Progenitor cell of endocrine pancreas (in vitro differentiated cells): ENCODE measurements at places on chromosomes 3 and 15.

GRCh38 chr3:57298041-57298440, 5.6 kb upstream of the ASB14 start:
- no peaks in the 10 kb centered on the region for H3K4me1 ChIP-seq
- H3K4me3 ChIP-seq, result no peak overlapping the region
- H3K36me3 ChIP-seq, result no peaks in the 10 kb centered on the region
- no peak for DNase-seq
- H3K27ac ChIP-seq, result no peak overlapping the region
- peaks cover 7% of the 10 kb centered on the region for H3K27me3 ChIP-seq

DNA sequence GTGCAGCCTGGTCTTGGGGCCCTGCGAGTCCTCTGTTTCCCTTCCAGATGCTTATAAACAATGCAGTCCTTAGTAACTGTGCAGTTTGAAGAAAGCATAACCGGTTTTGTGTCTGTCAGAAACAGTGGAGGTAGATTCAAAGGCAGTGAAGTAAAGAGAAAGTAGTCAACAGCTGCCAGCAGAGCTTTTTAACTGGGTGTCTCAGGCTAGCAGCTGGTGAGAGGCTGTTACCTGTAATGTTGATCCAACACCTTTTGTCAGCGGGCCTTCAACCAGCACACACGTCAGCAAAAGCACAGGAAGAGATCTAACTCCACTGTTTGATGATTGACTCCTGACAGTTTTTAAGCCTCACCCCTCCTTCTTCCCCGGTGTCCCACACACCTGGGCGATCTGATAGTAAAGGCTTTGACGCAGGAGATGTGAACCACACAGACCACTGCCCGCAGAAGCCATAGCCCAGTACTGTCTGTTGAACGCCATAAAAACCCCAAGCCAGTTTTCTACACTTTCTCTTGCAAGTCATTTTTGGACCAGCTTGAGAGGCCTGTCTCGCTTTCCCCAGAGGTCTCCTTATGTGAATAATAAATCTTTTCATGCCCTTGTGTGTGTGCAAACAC, 178.0 kb downstream of the FMN1 start:
- no peaks in the 10 kb centered on the region for H3K4me1 ChIP-seq
- no peak overlapping the region for H3K27ac ChIP-seq
- no peaks in the 10 kb centered on the region for H3K27me3 ChIP-seq

- H3K36me3 ChIP-seq, result no peaks in the 10 kb centered on the region
- DNase-seq, result no peak
- no peaks in the 10 kb centered on the region for H3K27me3 ChIP-seq
- no peak overlapping the region for H3K4me3 ChIP-seq
- no peak overlapping the region for H3K27ac ChIP-seq
Observed at GRCh38 chr3:121405631-121406030, 140.2 kb downstream of the POLQ start.

- H3K27ac ChIP-seq, result peak overlapping the region; percentile 35
- no peaks in the 10 kb centered on the region for H3K27me3 ChIP-seq
- DNase-seq, result no peak
- peaks cover 4% of the 10 kb centered on the region for H3K36me3 ChIP-seq
Observed at GRCh38 chr3:18080198-18080689, 337.8 kb upstream of the TBC1D5 start.

DNA sequence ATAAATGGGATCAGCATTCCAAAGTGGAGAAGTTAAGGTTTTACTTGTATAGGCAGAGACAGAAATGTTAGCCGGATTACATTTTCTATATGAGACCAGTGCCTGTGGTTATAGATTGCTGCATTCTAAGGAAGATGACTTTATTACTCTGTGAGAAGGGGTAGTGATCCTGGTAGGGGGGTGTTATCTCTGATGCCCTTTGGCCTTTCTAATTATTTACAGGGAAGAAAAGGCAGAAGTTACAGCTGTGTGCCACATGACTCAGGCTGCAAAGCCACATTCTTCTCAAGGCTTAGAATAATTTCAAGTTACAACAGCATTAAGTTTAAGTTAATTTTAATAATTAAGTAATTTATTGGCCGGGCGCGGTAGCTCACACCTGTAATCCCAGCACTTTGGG, 2.2 kb upstream of the TMC3 start:
- no peak for DNase-seq
- H3K36me3 ChIP-seq, result no peaks in the 10 kb centered on the region
- H3K4me3 ChIP-seq, result no peak overlapping the region
- no peaks in the 10 kb centered on the region for H3K27me3 ChIP-seq

- no peak overlapping the region for H3K4me3 ChIP-seq
- no peaks in the 10 kb centered on the region for H3K36me3 ChIP-seq
- H3K27me3 ChIP-seq, result no peaks in the 10 kb centered on the region
- H3K4me1 ChIP-seq, result peaks cover 7% of the 10 kb centered on the region
- DNase-seq, result no peak
Observed at GRCh38 chr3:188353426-188353825, 199.5 kb downstream of the LPP start.

- H3K27ac ChIP-seq, result no peak overlapping the region
- H3K4me1 ChIP-seq, result no peaks in the 10 kb centered on the region
- no peak for DNase-seq
- H3K4me3 ChIP-seq, result no peak overlapping the region
Observed at GRCh38 chr3:111269777-111270176, 198.2 kb downstream of the NECTIN3 start.

DNA sequence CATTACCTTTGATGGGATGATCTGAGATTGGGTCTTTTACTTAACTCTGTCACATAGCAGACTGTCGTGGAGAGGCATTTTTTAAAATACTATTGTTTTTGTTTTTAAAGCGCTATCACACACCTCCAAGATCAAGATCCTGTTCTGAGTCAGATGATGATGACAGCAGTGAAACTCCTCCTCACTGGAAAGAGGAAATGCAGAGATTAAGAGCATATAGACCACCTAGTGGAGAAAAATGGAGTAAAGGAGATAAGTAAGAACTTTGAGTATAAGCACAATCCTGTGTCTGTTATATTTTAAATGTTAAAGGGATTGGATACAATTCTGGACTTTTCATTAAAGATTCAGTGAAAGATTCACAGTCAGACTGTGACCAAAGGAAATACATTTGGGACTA, 18.4 kb upstream of the ZBTB47 start:
- no peak overlapping the region for H3K4me3 ChIP-seq
- no peaks in the 10 kb centered on the region for H3K4me1 ChIP-seq
- no peak overlapping the region for H3K27ac ChIP-seq
- DNase-seq, result no peak
- peaks cover 21% of the 10 kb centered on the region for H3K36me3 ChIP-seq

DNA sequence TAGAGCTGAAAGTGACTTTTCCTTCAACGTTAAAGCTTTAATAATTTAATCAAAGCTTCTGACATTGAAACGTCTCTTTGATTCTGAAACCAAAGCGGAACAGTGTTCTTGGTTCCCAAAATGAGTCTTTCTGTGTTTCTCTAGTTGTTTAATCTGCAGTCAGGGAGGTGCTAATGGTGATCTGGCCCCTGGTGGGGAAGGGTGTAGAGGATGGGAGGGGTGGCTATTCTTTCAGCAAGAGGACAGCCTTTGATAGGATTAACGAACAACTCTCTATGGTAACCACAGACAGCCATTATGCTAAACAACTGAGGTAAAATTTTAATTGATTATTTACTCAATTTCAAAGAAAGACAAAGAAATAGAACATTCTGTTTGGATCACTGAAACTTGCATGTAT, 79.9 kb upstream of the CADPS start:
- H3K36me3 ChIP-seq, result no peaks in the 10 kb centered on the region
- no peaks in the 10 kb centered on the region for H3K27me3 ChIP-seq
- H3K4me1 ChIP-seq, result peaks cover 7% of the 10 kb centered on the region
- no peak overlapping the region for H3K27ac ChIP-seq
- DNase-seq, result no peak
- H3K4me3 ChIP-seq, result no peak overlapping the region

GRCh38 chr3:49278548-49278947, 1.5 kb upstream of the C3orf62 start:
- H3K27me3 ChIP-seq, result no peaks in the 10 kb centered on the region
- no peak overlapping the region for H3K27ac ChIP-seq
- no peak for DNase-seq
- H3K4me3 ChIP-seq, result no peak overlapping the region

DNA sequence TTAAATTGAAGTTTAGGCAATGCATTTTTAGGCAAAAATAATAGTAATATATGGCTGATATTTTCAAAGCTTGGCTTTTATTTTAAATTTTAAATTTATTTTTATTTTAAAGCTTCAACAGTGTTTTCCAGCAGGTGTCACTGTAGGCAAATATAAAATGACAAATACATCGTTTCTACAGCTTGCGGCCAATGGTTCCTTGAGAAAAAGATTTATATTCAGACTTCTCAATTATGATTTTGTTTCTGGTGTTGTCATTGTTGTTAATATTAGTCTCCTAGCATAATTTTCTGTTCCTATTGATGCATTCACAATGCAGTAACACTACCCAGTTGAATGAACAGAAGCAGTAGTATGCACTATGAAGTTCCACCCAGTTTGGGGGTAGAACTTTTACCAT, 220.7 kb upstream of the DNAJC19 start:
- H3K4me1 ChIP-seq, result no peaks in the 10 kb centered on the region
- no peak overlapping the region for H3K27ac ChIP-seq
- H3K4me3 ChIP-seq, result no peak overlapping the region
- no peaks in the 10 kb centered on the region for H3K36me3 ChIP-seq

DNA sequence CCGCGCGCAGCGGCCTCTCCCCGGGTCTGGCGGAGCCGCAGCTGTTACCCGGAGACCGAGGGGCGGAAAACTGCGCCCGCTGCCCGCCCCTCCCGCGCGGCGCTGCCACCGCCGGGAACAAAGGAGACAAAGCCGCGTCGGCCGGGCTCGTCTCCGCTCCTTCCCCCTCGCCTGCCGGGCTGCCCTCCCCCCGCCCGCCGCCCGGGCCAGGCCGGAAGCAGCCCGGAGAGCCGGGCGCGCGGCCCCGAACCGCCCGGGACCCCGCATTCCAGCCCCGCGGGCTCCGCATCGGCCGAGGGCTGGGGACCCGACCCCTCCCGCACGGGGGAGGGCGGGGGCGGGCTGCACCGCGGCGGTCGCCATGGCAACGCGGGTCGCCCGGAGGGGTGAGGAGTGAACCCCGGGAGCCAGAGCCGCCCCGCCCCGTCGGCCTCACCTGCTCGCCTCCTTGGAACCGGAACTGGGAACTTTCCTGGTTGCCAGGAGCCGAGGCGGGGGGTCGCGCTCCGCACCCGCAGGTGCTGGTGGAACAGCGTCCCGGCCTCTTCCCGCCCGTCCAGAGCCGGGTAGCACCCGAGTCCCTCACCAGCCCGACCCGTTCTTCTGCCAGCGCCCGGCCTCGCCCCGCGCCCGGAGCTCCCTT, 448 bp downstream of the PLXNB1 start:
- H3K36me3 ChIP-seq, result peaks cover 10% of the 10 kb centered on the region
- peak overlapping the region; percentile 98 for H3K27ac ChIP-seq
- no peaks in the 10 kb centered on the region for H3K27me3 ChIP-seq
- peaks cover 57% of the 10 kb centered on the region for H3K4me1 ChIP-seq

- no peak overlapping the region for H3K27ac ChIP-seq
- no peaks in the 10 kb centered on the region for H3K36me3 ChIP-seq
- H3K4me3 ChIP-seq, result no peak overlapping the region
- DNase-seq, result no peak
- H3K27me3 ChIP-seq, result no peaks in the 10 kb centered on the region
Observed at GRCh38 chr3:23017801-23018200, 185.3 kb upstream of the UBE2E2 start.

GRCh38 chr3:133525435-133525834, 48.1 kb upstream of the CDV3 start:
- no peak for DNase-seq
- no peaks in the 10 kb centered on the region for H3K27me3 ChIP-seq
- no peak overlapping the region for H3K27ac ChIP-seq
- H3K4me1 ChIP-seq, result peaks cover 2% of the 10 kb centered on the region

DNA sequence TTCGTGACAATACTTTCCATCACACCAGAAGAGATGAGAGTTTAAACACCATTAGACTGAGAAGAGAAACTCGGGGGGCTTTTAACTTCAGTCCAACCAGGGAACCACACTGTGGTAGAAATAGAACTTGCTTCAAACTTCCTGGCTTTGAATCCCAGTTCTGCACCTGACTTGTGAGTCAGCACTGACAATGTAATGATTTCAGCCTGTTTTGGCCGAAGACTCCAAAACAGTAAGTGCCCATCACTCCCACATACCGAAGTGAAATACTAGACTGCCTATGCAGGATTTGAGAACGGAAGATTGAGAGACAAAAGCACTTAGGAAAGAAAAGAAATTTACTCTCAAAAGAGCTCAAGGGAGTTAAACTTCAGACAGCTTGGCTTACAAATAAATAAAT, 27.0 kb downstream of the C2CD4B start:
- no peaks in the 10 kb centered on the region for H3K27me3 ChIP-seq
- H3K4me3 ChIP-seq, result no peak overlapping the region
- H3K27ac ChIP-seq, result no peak overlapping the region
- no peaks in the 10 kb centered on the region for H3K36me3 ChIP-seq

GRCh38 chr3:154148541-154148940, 27.4 kb downstream of the ARHGEF26 start:
- DNase-seq, result no peak
- no peak overlapping the region for H3K27ac ChIP-seq
- H3K4me1 ChIP-seq, result peaks cover 20% of the 10 kb centered on the region

DNA sequence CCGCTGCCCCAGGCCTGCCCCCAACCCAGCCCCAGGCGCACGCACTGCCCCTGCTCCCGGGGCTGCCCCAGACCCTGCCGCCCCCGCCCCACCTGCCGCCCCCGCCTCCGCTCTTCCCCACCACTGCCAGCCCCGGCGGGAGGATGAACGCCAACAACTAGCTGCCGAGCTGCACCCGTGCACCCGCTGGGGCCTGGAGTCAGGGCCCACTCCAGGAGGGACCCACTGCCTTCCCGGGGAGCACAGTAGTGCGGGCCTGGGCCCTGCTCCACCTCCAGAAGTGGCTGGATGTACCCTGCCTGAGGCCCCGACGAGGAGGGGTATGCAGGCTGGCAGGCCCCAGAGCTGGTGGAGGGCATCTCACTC, 10.9 kb downstream of the ZBTB47 start:
- peaks cover 2% of the 10 kb centered on the region for H3K36me3 ChIP-seq
- no peak overlapping the region for H3K4me3 ChIP-seq
- peaks cover 2% of the 10 kb centered on the region for H3K27me3 ChIP-seq
- no peak overlapping the region for H3K27ac ChIP-seq
- no peaks in the 10 kb centered on the region for H3K4me1 ChIP-seq
- DNase-seq, result no peak

DNA sequence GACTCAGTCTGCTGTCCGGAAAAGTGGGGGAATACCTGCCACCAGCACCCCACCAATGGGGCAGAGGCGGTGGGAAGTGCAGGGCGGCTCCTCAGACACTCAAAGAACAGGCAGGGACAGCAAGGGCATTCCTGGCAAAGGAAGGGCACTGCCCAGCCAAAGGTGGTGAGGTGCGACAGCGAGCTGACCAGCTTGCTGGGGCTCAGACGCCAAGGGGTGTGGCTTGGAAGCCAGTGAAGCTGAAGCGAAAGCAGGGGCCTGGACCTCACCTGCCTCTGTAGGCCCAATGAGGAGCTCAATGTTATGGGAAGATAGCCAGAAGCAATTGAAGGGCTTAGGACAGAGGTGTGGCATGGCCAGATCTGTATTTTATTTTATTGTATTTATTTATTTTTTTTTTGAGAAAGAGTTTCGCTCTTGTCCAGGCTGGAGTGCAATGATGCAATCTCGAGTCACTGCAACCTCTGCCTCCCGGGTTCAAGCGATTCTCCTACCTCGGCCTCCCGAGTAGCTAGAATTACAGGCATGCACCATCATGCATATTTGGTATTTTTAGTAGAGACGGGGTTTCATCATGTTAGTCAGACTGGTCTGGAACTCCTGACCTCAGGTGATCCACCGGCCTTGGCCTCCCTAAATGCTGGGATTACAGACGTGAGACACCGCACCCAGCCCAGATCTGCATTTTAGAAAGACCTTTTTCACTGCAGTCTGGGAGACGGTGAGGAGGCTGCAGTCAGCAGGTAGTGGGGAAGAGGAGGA, 4.4 kb upstream of the LMAN1L start:
- H3K4me3 ChIP-seq, result no peak overlapping the region
- DNase-seq, result no peak
- peaks cover under 1% of the 10 kb centered on the region for H3K27me3 ChIP-seq
- H3K27ac ChIP-seq, result no peak overlapping the region
- peaks cover 8% of the 10 kb centered on the region for H3K36me3 ChIP-seq
- no peaks in the 10 kb centered on the region for H3K4me1 ChIP-seq
